ENCODE measurements at places on chromosomes 7 and 10.

DNA sequence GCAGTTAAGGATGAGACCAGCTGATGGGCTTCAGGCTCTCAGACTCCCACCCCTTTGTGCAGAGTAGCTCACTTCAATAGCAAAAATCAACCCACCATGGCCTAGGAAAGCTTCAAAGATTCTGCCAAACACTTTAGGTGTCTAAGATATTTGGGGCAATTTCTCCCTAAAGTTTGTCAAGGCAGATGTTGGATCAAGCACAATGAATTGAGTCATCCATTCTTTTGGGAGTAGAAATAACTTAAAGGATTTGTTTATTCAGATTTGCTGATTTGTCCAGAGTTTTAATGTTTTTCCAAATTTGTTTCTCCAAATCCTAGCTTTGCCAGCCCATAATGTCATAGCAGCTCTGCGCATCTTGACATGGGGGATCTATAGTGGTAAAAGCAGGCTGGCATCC is 855.1 kb downstream of the LRMDA start:
- no peak for DNase-seq

GRCh38 chr10:17648243-17649035 is 4.5 kb downstream of the STAM start:
- DNase-seq, result no peak

GRCh38 chr7:29343399-29343798 is 148.8 kb downstream of the CHN2 start:
- no peak for DNase-seq

DNA sequence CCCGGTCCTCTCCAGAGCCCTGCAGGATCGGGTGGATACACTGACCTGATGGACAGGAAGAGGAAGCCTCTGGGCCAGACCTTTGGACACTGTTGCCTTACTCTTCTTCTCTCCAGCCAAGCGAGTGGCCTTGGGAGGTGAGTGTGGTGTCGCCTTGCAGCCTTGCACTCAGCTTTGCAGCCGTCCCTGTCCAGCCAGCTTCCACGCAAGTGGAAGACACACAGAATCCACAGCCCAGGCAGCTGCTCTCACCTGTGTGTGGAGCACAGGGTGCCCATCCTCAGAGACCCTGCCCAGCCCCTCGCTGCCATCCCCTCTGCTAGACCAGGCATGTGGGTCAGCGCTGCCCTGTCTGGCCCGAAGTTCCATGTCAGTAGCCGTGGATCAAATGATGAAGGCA is 239.1 kb downstream of the EBF3 start:
- no peak for DNase-seq

DNA sequence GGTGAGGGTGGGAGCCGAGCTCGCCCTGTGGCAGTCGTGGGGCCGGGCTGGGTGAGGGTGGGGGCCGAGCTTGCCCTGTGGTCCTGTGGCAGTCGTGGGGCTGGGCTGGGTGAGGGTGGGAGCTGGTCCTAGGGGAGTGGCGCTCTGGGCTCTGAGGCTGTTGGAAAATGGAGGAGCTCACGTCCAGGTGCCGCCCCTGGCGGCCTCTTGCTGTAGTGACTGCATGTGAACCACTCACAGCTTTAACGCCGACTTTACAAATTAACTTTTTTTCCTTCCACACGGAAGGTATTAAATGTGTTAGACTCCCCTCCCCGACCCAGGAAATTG is 312.6 kb downstream of the WDR37 start:
- no peak for DNase-seq

GRCh38 chr10:75058161-75058560 is 53.3 kb upstream of the SAMD8 start:
- DNase-seq, result no peak

DNA sequence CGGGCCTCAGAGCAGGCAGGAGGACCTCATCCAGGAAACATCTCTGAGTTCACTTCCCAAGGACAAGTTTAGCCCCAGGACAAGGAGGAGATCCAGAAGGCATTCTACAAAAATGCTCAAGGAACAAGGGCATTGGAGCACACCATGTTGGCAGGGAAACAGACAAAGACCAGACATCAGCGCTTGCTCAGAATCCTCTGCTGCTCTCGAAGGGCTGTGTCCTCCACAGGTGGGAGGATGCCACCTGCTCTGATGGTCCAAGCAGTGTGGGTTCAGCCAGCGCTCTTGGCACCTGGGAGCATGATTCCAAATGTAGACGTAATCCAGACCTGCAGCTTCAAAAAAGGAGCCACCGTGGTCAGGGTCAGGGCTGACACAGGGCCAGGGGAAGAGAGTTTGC is 160.7 kb downstream of the DPP6 start:
- DNase-seq, result no peak

GRCh38 chr7:92699966-92700514 is 109.8 kb upstream of the FAM133B start:
- no peak for DNase-seq

GRCh38 chr10:107502229-107502985 is 337.9 kb upstream of the SORCS1 start:
- DNase-seq, result no peak

DNA sequence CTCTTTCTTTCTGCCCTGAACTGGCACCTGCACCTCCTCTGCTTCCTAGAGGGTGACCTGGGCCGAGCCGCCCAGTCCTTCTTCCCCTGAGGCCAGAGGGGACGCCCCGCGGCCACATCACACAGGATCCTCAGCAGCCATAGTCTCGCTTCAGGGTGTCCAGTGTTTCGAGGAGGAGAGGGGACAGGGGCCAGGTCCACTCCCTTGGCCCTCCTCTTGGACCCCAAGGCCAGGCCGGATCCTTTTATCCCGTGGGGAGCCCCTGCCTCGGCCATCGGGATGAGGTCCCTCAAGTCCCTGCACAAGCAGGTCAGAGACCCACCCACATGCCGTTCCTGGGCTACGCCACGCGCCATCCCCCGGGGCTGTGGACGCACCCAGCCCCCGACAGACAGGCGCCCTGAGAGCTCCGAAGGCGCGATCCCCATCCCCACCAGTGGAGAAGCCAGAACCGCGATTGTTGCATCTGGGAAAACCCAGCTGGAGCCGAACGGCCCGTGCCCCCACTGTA is 3.6 kb downstream of the BHLHA15 start:
- no peak for DNase-seq

DNA sequence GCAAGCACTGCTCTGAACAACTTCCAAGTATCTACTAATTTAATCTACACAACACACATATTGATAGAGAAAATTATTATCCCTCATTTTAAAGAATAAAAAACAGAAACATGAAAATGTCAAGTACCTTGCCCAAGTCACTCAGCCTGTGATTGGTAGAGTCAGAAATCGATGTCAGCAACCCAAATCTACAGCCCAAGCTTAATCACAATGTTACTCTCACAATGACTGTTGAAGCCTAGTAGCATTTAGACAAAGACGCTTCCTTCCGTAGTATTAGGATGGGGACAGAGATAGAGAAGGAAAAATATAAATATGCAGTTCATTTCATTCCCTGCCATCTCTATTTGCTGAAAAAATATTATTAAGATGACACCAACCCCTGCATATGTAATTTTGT is 242.5 kb downstream of the ELMO1 start:
- no peak for DNase-seq

DNA sequence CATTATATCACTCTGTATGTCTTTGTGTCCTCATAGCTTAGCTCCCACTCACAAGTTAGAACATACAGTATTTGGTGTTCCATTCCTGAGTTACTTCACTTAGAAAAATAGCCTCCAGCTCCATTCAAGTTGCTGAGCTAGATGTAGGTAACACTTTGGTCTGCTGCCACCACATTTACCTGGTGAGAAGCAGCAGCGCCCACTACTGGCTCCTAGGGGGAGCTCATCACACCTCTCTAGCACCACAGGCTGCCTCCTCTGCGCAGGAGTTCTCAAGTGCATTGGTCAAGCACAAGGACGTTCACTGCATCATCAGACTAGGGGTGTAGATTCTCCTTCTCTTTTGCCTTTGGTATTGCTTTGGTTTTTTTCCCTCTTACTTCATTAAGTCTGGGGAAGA is 530.9 kb upstream of the AUTS2 start:
- DNase-seq, result no peak

DNA sequence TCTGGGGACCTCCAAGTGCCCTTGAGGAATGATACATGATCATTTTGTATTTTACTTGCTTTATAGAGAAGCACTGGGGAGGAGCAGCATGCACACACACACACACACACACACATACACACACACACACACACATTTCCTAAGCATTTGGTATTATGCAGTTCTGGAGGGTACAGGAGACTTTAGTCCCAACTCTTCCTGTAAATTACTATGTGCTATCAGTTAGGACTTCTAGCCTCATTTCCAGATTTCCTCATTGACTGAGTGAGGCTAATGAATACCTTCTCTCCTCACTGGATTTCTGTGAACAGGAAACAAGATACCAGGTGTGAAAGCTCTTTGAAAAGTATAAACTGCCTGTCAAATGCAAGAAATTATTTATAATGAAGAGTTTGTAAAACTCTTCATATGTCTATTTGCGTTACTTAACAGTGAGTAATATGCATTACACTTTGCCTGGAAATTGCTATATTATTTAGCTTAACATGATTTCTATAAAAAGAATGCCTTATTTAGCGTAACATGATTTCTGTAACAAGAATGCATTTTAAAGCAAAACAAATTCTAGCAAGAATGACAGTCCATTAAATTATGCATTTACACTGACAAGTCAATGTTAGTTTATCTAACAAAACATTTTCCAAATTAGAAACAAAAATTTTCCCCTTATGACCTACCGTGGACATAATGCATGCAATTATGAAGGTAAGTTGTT is 34.2 kb downstream of the ACTA2 start:
- DNase-seq, result no peak

DNA sequence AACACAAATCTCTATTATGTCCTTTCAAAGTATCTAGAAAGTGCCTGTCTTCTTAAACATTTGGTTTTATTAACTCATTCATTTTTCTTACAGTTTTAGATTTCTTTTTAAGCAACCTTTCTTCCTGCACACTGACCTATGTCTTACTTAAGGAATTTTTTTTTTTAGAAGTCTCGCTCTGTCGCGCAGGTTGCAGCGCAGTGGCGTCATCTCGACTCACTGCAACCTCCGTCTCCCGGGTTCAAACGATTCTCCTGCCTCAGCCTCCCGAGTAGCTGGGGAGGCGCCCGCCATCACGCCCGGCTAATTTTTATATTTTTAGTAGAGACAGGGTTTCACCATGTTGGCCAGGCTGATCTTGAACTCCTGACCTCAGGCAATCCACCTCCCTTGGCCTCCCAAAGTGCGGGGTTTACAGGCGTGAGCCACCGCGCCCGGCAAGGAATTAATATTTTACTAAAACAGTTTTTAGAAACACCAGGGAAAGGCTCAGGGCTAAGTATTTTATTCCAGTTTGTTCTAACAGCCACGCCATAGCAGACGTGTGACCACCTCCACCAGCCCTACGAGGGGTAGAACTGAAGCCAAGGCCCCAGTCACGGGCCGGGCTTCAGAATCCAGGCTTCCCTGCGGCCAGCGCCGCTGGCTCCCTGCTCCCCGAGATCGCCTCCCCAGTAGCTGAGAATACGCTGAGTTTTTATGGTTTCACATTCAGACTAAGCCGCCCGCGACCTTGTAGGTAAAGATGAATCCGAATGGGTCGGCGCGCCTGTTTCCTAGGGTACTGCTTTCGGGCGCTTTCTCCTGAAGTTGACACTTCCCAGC is 941 bp upstream of the LUC7L2 start:
- DNase-seq, result no peak

GRCh38 chr7:140605337-140605736 is 35.3 kb downstream of the DENND2A start:
- no peak for DNase-seq

- no peak for DNase-seq
Observed at GRCh38 chr10:26841733-26842317, 18.9 kb downstream of the ABI1 start.

DNA sequence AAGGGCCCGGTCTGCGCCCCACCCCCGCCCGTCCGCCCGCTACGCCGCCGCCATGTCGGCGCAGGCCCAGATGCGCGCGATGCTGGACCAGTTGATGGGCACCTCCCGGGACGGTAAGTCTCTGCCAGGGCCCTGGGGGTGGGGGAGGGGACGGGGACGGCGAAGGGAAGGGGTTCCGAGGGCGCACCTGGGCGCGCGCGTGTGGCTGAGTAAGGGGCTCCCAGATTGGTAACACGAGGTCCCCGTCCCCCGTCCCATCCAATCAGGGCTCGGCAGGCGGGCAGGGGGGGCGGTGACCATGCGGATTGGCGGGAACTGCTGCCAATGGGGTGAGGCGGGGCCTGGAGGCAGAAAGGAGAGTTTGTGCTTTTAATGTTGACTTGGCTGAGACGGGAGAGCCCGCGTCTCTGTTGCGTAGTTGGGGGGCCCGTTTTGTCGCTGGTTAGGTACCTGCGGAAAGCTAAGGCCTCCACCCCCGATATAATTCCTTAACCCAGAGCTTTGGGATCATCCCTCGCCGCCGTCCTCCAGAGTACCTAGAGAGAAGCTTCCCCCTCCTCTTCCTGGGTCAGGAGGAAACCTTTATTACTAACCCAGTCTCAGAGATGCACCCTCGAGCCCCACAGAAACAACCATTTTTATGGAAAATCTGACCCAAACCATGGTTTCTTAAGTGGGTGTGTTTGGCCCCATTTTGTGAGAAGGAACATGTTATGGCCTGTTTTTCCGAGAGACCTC is 685 bp downstream of the LUC7L2 start:
- peak; percentile 81 for DNase-seq

- DNase-seq, result no peak
Observed at GRCh38 chr7:152883858-152884257, 124.3 kb downstream of the ACTR3B start.

DNA sequence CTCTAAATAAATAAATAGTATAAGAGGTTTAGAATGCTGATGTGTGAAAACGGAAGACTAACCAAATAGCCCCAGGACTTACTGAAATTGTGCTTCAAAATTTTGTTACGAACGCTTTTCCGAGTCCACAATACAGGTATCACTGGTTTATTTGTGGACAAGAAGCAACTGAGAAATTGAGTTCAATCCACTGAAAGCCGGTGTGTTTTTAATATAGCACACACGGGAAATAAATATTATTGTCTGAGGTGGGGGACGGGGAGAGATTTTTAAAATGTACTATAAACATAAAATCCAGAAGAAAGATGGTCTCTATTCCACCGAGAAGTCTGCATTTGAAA is 598 bp downstream of the SLC16A12 start:
- no peak for DNase-seq

GRCh38 chr10:100620087-100620835 is 84.5 kb downstream of the HIF1AN start:
- no peak for DNase-seq

DNA sequence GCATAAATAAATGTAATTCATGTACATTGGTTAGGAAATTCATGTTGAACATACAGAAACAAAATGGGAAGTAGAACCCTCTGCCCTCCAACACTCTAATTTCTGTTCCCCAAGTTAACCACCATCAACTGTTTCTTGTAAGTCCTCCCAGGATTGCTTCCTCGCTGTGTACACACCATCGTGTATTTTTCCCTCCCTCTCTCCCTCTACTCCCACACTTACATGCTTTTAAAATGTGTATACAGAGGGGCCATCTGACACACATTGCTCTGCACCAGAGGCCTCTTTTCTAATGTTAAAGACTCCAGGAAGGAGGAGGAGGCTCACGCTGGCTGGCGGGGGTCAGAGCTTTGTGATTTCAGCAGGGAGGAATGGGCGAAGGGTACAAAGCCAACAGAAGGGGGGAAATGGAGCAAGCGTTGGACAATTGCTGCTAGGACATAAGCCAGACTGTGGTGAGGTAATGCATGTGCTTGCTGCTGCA is 1.9 kb upstream of the EPHA1 start:
- no peak for DNase-seq

GRCh38 chr10:55500931-55501559 is 700.0 kb upstream of the PCDH15 start:
- no peak for DNase-seq

- no peak for DNase-seq
Observed at GRCh38 chr7:141013345-141013715, 1.4 kb downstream of the MRPS33 start.

Data from NCI-H524 treated with DMSO at 0.1 percent for 48 hours (cell line).